ENCODE measurements at places on chromosomes 1 and 21.

DNA sequence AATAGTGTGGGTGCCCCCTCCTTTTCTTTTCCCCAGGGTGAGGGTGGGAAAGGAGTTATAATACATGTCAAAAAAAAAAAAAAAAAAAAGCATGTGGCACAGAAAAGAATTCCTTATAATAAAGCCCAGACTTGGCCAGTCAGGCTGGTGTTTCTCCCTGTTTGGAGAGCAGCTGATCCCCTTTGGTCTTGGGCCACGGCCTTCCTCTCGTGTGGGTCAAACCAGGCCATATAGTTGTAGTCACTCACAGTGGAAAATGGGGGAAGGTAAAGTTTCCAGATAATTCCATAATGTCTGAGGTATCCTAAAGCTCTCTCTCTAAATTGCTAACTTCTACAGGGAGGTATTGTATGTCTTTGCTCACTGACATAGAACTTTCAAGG lies 22.0 kb downstream of the CLIC6 start:
- DNase-seq: no peak

DNA sequence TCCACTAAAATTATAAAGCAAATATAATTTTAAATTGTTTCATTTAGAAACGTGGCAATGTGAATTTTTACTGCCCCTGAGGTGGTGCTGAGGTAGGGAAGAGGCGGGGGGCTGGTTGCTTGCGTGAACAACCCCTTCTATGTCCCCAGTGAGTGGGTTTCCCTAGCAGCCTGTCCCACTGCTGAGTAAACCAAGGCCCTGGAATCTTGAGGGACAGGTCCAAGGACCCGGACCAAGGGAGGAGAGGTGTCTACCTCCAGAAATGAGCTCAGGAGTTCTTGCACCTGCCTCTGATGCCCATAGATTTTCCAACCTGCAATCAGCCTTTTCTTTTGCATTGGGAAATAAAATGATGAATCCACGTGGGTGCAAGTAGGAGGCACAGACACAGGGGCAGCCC lies 649 bp upstream of the LDLRAD1 start:
- DNase-seq: no peak

- DNase-seq: no peak
These were observed 39.7 kb downstream of the GNG12 start for GRCh38 chr1:67793562-67793961.

GRCh38 chr21:17964716-17965115 lies 145.6 kb upstream of the C21orf91 start:
- DNase-seq: no peak

- no peak for DNase-seq
These were observed 383.7 kb downstream of the ZP4 start for GRCh38 chr1:237507005-237507404.

GRCh38 chr21:44260791-44261631 lies 686 bp downstream of the DNMT3L start:
- no peak for DNase-seq

GRCh38 chr1:247924868-247925267 lies at the start of gene OR2AJ1:
Gene OR2AJ1, plus strand, starts transcription at chr1:247924889. Its CDS starts 8,880 bp downstream, at chr1:247933769.
- no peak for DNase-seq

- no peak for DNase-seq
These were observed 8.1 kb upstream of the ZNF687 start for GRCh38 chr1:151273924-151274466.

All from HAP-1 (cell line).